Heart right ventricle (tissue), 16 donors: ENCODE measurements at places on chromosomes 16 and 17. TPM values are rescaled to one million over a fixed set of nuclear protein-coding genes. Genes with fewer than 3 reads are reported as not detected.

CTF1 gene
- polyA plus RNA-seq = 6.5 TPM

DNA sequence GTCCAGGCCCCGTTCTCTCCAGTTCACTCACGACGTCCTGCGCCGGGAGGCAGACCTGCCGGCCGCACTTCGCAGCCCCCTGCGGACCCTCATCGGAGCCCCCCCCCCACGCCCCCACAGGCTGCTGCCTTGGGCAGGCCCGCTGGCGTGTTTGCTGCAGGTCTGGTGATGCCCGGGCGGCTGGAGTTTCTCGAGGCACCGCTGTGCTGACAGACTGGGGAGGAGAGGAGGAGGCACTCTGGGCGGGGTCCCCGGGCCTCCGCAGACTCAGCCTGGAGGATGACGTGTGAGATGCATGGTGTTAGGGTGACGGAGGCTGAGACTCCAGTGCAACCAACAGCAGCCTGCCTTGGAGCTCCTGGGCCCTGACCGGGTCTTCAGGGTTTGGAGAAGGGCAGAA lies 24.1 kb downstream of the BAIAP2 start:
- H3K27ac ChIP-seq = no peak overlapping the region
- H3K27me3 ChIP-seq = no peaks in the 10 kb centered on the region
- H3K36me3 ChIP-seq = peaks cover 35% of the 10 kb centered on the region
- H3K4me3 ChIP-seq = no peak overlapping the region
- DNase-seq = no peak
- peaks cover 33% of the 10 kb centered on the region for H3K4me1 ChIP-seq

DNA sequence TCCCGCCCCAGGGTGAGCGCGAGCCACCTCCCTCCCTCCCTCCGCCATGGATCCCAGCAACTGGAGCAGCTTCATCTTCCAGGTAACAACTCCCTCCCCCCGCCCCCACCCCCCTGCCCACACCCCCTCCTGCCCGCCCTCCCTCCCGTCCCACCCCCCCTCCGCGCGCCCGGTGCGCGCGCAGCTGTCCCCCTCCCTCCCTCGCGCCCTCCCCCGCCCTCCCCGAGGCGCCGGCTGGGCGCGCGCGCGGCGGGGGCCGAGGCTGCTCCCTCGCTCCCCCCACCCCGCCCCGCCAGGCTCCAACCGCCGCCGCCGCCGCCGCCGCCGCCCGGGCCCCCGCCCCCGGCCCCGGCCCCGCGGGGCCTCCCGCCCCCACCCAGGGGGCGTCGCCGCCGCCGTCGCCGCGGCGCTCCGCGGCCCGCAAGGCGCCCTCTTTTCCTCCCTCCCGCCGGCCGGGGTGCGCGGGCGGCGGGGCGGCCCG lies at the start of gene MAZ:
TSS of gene MAZ (plus strand) at position 431 of the 481 bp plus-strand sequence. CDS start 173 bp downstream, outside the sequence.
- no peak for DNase-seq
- H3K27ac ChIP-seq = peak within 1 kb of the TSS; percentile 96
- no peaks in the 10 kb centered on the region for H3K36me3 ChIP-seq

DNA sequence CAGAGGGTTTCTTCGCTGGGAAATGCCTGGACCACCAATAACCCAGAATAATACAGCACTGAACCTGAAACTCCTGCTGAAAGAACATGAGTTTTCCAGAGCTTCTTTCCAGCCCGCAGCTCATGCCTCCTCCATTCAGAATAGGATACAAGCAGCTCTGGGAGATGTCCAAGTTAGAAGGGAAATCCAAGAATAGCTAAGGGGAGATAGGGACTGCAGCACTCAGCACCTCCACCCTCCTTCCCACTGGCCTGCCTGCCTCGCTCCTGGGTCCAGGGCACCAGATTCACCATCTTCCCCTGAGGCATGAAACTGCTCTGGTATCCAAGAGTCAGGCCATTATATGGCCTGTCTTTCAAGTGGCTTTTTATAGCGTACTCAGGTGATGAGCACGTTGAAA lies 4.1 kb downstream of the KRT31 start:
- H3K36me3 ChIP-seq = no peaks in the 10 kb centered on the region
- H3K27ac ChIP-seq = no peak overlapping the region
- no peaks in the 10 kb centered on the region for H3K27me3 ChIP-seq
- no peak overlapping the region for H3K4me3 ChIP-seq

GRCh38 chr16:79656553-79657115 lies 56.1 kb upstream of the MAF start:
- H3K4me3 ChIP-seq = no peak overlapping the region
- no peak overlapping the region for H3K27ac ChIP-seq
- H3K4me1 ChIP-seq = no peaks in the 10 kb centered on the region
- DNase-seq = no peak
- H3K27me3 ChIP-seq = peaks cover 5% of the 10 kb centered on the region
- H3K36me3 ChIP-seq = no peaks in the 10 kb centered on the region
